ENCODE measurements at places on chromosomes 7 and 10. TPM values are rescaled to one million over a fixed set of nuclear protein-coding genes. Genes with fewer than 3 reads are reported as not detected.
A peak's percentile ranks its signal among the peaks of the same experiment; 100 is the strongest.

GRCh38 chr10:122113161-122113944 is 124.4 kb downstream of the TACC2 start:
- peak; percentile 66 for ATAC-seq

GRCh38 chr10:17578603-17579002 is 38.6 kb downstream of the HACD1 start:
- ATAC-seq: peak; percentile 19

Gene RBP3
- total RNA-seq: not detected

Gene TMEM236
- 0.16 TPM for total RNA-seq

Gene FAM13C
- total RNA-seq: 53.4 TPM

GRCh38 chr7:101170617-101171441 is 5.5 kb upstream of the VGF start:
- ATAC-seq: no peak

- peak; percentile 76 for ATAC-seq
These were observed 66.1 kb upstream of the AQP1 start for GRCh38 chr7:30845426-30846135.

Gene ZCCHC24
- 186 TPM for total RNA-seq

Gene TUBAL3
- 2.0 TPM for total RNA-seq

Gene SUN3
- total RNA-seq: not detected

Gene HELLS
- total RNA-seq: 4.0 TPM

DNA sequence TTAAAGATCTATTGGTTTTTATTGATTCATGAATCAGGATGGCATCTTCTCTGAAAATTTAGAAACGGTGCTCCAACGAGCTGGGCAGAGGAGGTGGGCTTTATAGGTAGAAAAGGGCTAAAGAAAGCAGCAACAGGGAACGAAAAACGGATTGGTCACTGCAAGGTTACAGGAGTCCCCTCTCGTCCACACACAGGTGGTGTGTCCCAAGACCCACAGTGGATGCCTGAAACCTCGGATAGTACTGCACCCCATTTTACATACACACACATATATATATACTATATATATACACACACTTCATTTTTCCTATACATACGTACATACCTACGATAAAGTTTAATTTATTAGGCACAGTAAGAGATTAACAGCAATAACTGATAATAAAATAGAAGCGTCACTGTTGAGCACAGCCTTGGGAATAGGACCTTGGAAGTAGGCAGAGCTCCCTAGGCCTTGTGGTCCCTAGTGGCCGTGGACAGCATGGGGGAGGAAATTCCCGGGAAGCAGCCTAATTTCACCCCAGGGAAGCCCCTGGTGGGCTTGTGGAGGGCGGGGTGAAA is 737 bp upstream of the NUB1 start:
- ATAC-seq: no peak

GRCh38 chr10:47405857-47406547 is 21.9 kb upstream of the ZNF488 start:
- ATAC-seq: no peak
